RPMI7951 (cell line): ENCODE measurements at places on chromosomes 5 and 9. TPM values are rescaled to one million over a fixed set of nuclear protein-coding genes. Genes with fewer than 3 reads are reported as not detected.

The PCDHGB1 gene
- 10.6 and 10.9 TPM in 2 replicates for total RNA-seq

The TXNDC15 gene
- total RNA-seq = 83.4 and 104 TPM in 2 replicates

The CER1 gene
- not detected in 2 replicates for total RNA-seq

The DIPK1B gene
- not detected in 2 replicates for total RNA-seq

The CD14 gene
- 0.20 and 0.96 TPM in 2 replicates for total RNA-seq

The PLGRKT gene
- total RNA-seq = 45.1 and 66.7 TPM in 2 replicates

The HIGD2A gene
- 78.5 and 108 TPM in 2 replicates for total RNA-seq

The NEURL1B gene
- 3.8 and 5.9 TPM in 2 replicates for total RNA-seq

The CCNG1 gene
- total RNA-seq = 190 and 272 TPM in 2 replicates

GRCh38 chr5:95800553-95800952, 22.0 kb downstream of the GLRX start:
- no peak for DNase-seq

- DNase-seq = no peak
Measured at GRCh38 chr9:99076483-99077171, 28.3 kb upstream of the TGFBR1 start.

DNA sequence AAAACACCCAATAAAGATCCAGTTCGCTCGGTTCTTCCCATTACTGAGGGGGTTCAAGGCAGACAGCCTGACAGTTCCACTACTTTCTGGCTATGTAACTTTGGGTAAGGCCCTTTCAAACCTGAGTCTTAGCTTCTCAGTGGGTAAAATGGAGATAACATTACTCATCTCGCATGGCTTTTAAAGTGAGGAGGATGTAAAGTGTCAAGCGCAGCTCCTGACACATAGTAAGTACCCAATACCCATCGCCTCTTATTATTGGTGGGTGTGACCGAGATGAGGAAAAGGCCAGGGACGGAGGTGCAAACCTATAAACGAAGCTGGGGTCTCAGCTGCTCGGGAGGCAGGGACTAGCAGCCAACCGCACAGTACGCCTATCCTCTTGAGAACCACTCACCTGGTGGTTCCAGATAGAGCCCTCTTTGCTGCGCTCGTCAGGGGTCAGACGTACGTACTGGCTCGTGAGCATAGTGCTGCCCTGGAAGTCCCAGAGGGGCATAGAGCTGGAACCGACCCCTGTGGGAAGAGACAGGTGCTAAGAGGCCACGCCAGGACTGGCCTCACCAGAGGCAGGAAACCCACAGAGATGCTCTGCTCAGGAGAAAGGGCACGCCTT, 584 bp downstream of the LMAN2 start:
- no peak for DNase-seq

- DNase-seq = no peak
Measured at GRCh38 chr5:150519978-150520377, 12.0 kb downstream of the NDST1 start.

- DNase-seq = no peak
Measured at GRCh38 chr9:34123682-34124081, 2.8 kb downstream of the DCAF12 start.

GRCh38 chr9:763692-764091, 77.8 kb upstream of the DMRT1 start:
- DNase-seq = no peak

GRCh38 chr9:79977074-79977435, 405.3 kb downstream of the TLE4 start:
- no peak for DNase-seq

GRCh38 chr9:125431741-125432271, 170.2 kb downstream of the GAPVD1 start:
- DNase-seq = no peak

- DNase-seq = peak; percentile 9
Measured at GRCh38 chr9:38347946-38348345, 44.6 kb upstream of the ALDH1B1 start.

DNA sequence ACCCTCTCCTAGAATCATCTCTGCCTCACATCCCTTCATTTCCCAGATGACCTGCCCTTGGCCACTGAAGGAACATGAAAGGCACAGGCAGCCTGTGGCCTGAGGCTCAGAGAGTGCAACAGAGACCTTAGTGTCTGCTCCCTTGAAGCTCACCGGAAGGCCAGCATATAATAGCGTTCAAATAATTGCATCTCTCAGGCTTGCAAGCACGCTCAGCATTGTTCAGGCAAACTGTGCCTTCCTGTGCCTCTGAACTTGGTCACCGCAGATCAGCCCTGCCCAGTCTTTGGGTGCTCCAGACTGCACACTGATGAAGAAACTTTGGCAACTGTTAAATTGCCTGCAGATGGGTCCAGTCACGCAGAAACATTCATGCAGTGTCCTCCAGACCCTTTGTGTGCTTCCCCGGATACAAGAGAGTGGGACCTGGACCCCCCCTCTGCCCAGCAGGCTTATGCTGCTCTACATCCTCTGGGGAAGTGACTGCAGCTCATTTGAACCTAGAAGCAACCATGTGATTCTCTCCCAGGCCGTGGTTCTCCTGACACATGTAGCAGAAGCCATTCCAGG, 216.0 kb upstream of the ANKRD55 start:
- DNase-seq = peak; percentile 92

- peak; percentile 2 for DNase-seq
Measured at GRCh38 chr5:10125116-10125515, 124.6 kb downstream of the ATPSCKMT start.
